H4 (cell line): ENCODE measurements at places on chromosomes 1 and 21.
A peak's percentile ranks its signal among the peaks of the same experiment; 100 is the strongest.

DNA sequence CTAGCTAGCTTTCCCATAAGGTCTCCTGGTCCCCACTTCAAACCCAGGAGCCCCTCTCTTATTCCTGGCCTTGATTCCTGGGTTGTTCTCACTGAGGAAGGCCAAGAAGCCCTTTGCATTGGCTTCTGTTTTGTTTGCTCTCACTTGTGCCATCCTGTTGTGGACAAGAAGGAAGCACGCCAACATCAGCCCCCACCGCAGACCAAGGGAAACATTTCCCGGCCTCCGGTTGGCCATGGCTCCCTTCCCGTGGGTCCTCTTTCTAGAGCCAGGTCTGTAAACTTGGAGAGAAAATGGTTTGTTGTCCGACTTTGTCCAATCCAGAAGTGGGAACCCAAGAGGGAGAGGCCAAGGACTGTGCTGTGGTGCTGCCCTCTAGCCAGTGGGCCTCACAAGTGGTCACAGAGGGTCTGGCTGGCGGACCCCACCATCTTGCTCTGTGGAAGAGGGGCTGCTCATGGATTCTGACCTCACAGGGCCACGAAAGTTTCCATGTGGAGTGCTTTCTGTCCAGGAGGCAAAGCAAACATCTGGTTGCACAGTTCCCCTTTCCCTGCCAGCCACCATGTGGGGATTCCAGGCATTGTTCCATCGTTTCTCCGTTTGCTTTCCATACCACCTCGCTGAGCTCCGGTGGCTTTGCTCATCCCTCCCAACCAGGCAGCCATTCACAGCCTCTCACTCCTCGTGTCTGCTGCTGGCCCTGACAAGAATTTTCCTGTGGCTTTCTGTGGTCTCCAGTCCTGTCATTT is 18.9 kb upstream of the TENT5C start:
- DNase-seq = no peak

DNA sequence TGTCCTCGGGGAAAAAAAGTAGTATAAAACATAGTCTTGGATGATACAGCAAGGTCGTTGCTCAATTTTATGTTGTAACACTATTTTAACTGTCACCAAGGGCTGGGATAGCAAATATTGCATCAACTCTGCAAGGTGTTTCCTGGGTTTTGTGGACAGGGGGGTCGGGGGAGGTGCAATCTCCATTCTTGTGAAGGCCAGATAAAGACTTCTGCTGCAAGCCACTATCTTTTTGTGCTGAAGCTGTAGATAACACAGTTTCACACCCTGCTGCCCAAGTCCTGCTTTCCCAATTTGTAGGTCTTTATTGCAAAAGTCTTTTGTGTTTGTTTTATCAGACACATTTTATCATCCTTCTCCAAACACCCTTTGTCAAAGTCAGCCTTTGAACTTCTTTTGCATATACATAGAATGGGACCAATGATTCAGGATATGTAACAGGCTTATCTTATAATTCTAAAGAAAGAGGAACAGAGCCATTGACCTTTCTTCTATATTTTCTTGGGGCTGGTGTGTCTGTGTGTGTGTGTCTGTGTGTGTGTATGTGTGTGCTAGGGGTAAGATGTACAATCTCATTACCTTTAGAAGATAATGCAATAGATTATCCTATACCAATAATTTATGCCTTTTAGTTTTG is 140.6 kb downstream of the RUNX1 start:
- no peak for DNase-seq

DNA sequence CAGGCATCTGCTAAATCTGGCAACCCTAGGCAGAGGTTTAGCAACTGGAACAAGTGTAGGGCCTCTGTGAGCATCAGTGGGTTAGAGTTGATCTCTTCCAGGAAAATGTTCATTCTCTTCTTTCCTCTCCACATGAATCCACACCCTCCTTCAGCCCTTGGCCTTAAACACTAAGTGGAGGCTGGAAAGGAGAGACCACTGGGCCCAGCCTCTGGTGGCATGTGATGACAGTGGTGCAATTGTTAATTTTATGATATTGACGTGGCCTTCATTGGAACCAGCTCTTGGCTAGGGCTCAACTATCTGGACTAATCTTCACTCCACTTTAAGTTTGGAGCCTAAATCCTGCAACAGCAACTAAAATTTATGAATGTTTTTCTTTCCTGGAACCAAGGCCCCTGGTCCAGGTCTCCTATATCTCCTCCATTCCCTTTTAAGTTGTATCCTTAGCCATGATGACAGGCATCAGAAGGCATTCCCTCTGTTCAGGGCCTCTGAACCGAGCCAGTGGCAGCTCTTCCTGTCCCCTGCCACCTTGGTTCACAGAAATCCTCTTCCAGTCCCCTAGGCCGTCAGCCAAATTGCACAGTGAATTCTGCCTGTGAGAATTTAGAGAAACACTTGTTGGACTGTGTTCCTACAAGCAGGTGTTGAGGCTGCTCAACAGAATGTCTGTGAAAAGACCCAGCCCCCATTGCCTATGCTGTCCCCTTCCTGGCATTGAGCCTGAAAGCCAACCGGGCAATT is 132.2 kb downstream of the PSMG1 start:
- DNase-seq = no peak

GRCh38 chr21:43944078-43944633 is 68.0 kb upstream of the TRAPPC10 start:
- no peak for DNase-seq

- peak; percentile 19 for DNase-seq
These were observed 170.1 kb upstream of the IRF2BP2 start for GRCh38 chr1:234780112-234780511.

DNA sequence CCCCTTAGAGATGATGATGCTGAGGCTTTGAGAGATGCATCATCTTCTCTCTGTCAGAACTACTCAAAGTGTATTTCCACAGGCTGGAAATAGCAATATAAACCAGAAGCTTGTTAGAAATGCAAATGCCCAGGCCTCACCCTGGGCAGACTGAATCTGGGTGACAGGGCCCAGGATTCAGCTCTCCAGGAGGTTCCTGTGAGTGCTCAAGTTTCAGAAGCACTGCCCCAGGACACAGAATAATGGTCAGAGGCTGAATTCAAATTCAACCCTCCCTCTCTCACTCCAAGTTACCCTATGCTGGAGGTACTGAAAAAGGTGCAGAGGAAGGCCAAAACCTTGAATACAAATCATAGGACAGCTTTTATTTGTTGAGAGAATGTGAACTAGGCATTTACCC is 98.5 kb upstream of the NGF start:
- no peak for DNase-seq

- no peak for DNase-seq
These were observed 136.1 kb downstream of the SIPA1L2 start for GRCh38 chr1:232493869-232494268.

DNA sequence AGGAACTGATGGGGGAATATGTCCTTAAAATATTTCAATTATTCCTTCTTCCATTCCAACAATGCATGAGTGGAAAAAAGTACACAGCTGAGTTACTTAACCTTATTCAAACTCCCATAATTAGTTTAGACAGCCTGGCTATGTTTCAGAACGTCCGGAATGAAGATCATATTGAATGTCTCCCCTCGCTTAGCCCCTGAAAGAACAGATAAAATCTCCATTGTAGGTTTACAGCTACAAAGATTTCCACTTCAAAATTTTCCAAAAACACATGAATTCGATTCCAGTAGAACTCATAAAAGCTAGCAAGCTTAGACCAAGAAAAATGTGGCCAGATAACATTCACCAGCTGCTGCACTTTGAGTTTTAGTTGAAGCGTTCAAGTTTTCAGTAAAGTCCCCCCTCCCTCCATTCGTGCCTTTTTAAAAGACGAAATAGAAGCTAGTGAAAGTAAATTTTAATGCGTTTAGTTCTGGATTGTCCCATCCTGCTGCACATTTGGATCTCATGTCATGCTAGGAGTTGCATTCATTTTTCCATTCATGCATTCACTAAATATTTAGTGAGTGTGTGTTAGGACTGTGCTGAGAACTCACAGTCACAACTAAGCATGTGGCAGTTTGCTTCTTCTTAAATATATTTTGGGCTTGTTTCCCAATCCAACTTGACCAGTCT is 29.4 kb upstream of the SSX2IP start:
- no peak for DNase-seq

GRCh38 chr21:42208036-42208435 is 10.9 kb upstream of the ABCG1 start:
- DNase-seq = no peak

DNA sequence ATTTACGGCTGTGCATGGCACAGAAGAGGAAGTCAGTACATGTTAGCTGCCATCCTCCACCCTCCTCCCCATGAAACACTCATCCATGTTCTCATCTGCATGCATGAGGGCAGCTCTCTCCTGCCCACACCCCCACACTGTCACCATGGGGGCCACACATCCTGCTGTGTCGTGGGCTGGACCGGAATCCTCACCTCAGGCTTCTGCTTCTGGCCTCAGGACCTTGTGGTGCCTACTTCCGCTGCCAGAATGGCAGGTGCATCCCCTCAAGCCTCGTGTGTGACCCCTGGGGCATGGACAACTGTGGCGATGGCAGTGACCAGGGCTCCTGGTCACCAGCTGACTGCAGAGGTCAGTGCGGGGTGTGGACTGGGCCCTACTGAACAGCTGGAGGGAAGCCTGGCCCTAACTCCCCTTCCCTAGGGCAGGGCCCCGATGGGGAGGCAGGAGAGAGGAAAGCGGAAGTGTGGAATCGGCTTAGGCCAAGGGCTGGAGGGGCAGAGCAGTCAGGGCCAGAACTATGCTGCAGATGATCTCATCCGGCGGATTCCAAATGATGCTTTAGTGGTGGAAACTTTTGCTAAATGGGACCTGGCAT is 3.8 kb downstream of the LDLRAD2 start:
- DNase-seq = no peak

- DNase-seq = no peak
These were observed 1158.6 kb downstream of the PLA2G4A start for GRCh38 chr1:187987236-187987776.

DNA sequence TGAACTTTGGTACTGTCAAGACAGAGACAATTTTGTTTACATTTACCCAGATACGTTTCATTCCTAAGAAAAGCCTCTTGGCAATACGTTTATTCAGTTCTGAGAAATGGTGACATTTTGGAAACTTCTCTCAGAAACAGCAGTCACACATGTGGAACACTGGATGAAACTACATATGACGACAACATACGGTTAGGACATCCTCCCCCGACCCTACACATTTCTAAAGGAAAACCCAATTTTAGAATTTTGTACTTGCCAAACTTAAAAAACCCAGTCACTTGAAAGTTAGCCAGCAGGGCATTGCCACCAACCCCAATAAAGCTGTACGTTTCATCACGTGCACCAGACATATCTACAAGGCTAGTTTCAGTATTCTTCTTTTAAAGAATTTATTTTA is 56.8 kb downstream of the ITGB3BP start:
- no peak for DNase-seq

- DNase-seq = no peak
These were observed 418.2 kb downstream of the FAM72C start for GRCh38 chr1:143553627-143554026.

DNA sequence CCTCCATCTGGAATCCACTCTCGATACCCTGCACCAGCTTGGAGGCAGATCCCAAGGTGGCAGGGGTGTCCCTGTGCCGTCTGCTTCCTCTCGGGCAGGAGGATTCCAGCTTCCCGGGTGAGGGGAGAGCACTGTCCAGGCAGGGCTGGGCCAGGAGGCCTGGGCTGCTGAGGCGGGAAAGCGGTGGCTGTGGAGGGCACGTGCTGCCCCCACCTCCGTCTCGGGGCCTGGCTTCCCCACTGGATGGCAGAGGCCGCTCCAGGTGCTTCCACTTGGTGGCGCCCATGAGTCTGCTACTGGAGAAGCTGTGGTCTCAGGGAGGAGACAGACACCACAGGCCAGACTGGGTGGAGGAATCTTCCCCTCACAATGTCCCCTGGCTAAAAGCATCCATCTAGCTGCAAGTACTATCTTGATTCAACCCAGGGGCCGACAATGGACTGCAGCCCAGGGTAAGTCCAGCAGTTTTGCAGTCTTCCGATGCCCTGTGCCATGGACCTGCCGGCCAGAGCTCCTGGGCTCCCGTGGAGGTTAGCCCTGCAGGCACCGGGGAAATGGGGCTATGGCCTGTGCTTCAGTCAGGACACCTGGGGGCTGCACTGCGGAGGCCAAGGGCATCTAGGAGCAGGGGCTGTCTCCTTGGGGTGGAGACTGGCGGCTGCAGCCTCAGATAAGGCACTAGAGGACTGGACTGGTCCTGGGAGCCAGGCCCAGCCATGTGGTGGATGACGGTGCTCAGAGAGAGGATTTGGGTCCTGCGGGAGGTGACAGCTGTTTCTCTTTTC is 41.3 kb upstream of the EIF4G3 start:
- no peak for DNase-seq

- no peak for DNase-seq
These were observed 25.3 kb downstream of the FTCD start for GRCh38 chr21:46129846-46130651.

- no peak for DNase-seq
These were observed 14.4 kb upstream of the SAMSN1 start for GRCh38 chr21:14560555-14560954.

- no peak for DNase-seq
These were observed 12.8 kb downstream of the ZNF362 start for GRCh38 chr1:33268927-33269610.

- DNase-seq = no peak
These were observed 3.7 kb downstream of the FOXD3 start for GRCh38 chr1:63326106-63326472.

DNA sequence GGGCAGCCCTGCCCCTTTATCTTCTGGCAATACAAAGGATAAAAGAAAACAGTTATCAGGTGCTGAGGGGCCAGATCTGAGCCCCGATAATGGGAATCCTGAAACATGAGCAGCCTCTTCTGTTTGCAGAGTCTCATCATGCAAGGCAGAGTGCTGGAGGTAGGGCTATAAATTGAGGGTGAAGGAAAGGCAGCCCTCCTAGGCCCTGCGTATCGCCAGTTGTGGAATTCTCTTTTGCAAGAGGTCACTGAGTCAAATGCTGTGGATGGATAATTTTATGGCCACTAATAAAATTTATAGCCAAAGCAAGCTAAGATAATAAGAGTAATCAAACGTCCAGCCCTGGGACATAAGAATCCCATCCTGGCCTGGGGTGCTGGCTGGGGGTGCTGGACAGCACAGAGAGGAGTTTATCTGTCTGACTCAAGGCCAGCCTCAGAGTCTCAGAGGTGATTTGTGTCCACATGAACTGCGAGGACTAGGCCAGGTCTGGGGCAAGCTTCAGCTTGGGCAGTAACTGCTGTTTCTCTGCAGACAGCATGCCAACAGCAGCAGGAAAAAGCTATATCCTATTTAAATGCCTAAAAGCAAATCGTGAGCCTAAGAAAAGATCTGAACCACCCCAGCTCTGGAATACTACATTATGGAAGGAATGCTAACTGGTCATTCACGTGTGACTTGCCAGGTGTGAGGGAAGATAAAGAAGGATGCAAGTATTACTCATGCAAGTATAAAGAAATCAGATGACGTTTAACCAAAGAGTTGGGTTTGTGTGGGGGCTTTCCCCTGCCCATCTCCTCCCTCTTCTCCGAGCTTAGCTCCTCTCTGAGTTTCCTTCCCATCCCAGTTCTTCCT is 254.8 kb downstream of the KIF26B start:
- DNase-seq = no peak

- no peak for DNase-seq
These were observed 147.5 kb downstream of the CYYR1 start for GRCh38 chr21:26425576-26425975.

GRCh38 chr1:101000131-101000873 is 25.3 kb downstream of the DPH5 start:
- DNase-seq = no peak
